ENCODE measurements at places on chromosomes 12 and 14. TPM values are rescaled to one million over a fixed set of nuclear protein-coding genes. Genes with fewer than 3 reads are reported as not detected.

- DNase-seq: no peak
Measured at GRCh38 chr14:77212097-77212870, 30.7 kb downstream of the TMEM63C start.

GRCh38 chr12:123488539-123489230, 30.7 kb downstream of the SNRNP35 start:
- DNase-seq: no peak

GRCh38 chr12:99029511-99030271, 384.6 kb downstream of the APAF1 start:
- no peak for DNase-seq

SERPINA12 gene
- total RNA-seq: not detected

GRCh38 chr14:86707071-86707470, 1177.1 kb downstream of the FLRT2 start:
- DNase-seq: no peak

C1R gene
- 83.4 TPM for total RNA-seq

DNA sequence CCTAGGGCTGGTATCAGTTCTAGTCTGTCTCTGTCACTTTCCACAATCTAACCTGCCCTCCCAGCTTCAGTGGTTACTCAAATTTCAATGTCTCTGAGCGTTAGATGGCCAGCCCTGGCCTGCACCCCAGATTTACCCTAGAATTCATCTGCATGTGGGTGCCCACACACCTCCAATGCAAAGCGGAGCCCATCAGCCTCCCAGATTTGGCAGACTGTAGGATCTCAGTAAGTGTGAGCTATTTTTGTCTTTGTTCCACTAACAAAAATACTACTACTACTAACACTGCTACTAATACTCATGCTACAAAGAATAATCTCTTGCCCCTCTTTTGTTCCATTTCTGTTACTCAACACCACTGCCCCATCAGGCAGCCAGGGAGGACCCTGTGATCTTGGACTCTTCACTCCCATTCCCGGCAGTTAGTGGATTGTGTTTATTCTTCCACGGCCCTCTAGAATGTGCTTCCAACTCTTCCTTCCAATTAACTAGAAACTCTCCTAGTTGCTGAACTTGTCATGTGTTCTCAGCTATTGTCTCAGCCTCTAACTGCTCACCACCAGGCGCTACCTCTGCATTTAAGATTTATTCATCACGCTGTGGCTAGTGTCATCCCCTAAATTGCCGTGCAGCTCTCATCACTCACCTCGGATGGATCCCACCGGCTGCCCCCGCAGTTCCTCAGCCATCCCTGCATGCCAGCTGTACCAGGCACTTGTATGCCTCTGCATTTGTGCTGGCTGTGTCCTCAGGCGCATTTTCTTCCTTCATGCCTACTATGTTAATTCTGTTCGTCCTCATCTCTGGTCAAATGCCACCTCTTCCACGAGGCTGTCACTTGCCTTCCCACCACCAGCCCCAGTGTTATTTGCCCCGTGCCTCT, 150.6 kb upstream of the HIF1A start:
- DNase-seq: no peak

PARPBP gene
- 13.0 TPM for total RNA-seq

DNA sequence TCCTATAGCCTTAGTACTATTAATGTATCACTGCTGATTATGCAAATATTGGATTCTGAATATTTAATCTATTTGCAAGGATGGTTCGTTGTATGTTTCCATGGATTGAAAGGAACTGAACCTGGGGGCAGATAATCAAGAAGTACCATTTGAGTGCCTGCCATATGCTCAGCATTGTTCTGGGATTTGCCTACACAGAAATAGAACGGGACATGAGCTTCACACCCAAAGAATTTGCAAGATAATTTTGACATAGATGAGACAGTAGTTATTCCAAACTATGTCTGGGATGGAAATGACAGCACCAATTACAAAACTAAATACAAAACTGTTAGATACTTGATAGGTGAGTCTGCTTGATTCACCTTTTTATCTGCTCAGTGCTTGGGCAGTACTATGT, 132.7 kb upstream of the NPAS3 start:
- no peak for DNase-seq
